CD8-positive, alpha-beta memory T cell (primary cell): ENCODE measurements at places on chromosomes 7 and 10. TPM values are rescaled to one million over a fixed set of nuclear protein-coding genes. Genes with fewer than 3 reads are reported as not detected.

The NUTM2A gene
- polyA plus RNA-seq: not detected

The PNLIPRP3 gene
- polyA plus RNA-seq: not detected

DNA sequence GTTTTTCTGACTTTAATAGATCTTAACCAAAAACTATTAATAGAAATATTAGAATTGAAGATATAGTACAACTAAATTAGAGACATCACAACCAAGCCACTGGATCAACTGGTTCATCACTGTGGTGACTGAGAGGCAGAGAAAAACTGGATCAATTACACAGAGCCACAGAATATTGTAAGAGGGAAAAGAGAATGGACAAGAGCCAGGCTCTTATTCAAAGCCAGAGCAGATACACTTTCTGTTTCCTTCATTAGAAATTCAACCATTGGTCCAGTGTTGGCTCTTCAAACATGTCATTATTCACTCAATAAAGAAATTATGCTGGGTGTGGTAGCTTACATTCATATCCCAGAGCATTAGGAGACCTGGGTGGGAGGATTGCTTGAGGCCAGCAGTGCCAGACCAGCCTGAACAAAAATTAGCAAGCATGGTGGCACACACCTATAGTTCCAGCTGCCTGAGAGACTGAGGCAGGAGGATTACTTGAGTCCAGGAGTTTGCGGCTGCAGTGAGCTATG, 295.1 kb downstream of the NEBL start:
- no peak overlapping the region for H3K4me3 ChIP-seq
- H3K27ac ChIP-seq: no peak overlapping the region
- no peaks in the 10 kb centered on the region for H3K27me3 ChIP-seq
- H3K36me3 ChIP-seq: no peaks in the 10 kb centered on the region
- H3K4me1 ChIP-seq: no peaks in the 10 kb centered on the region

DNA sequence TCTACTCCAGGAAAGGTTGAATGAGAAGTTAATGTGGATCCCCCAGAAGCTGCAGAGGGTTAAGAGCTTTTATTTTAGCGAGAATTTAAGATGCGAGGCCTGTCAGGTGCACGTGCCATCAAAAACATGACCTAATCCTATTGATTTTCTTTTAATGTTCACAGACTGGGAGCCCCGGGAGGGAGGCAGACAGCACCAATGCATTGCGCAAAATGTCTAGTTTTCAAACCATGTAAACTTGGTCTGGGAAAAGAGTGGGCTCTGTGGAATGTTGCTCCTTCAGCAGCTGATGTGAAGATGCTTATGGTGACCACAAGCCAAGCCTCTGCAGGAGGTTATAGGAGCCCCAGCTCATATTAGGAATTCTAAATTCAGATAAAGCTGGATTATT, 172.0 kb upstream of the ITGB1 start:
- no peak overlapping the region for H3K27ac ChIP-seq
- no peak for DNase-seq
- no peak overlapping the region for H3K4me3 ChIP-seq
- H3K27me3 ChIP-seq: no peaks in the 10 kb centered on the region
- peaks cover 77% of the 10 kb centered on the region for H3K4me1 ChIP-seq
- no peaks in the 10 kb centered on the region for H3K36me3 ChIP-seq

DNA sequence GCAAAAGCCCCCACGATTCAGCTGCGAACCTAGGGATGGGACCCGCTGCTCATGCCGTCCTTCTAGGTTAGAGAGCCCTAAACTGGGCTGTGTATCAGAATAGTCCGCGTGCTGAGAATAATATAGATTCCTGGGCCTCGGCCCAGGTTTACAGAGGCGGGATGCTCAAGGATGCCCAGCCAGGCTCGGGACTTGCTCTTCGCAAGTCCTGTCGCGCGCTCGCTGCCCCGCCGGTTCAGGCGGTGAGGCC, 266 bp upstream of the STMP1 start:
- H3K27ac ChIP-seq: peak overlapping the region; percentile 72
- H3K4me1 ChIP-seq: peaks cover 28% of the 10 kb centered on the region
- no peaks in the 10 kb centered on the region for H3K36me3 ChIP-seq
- DNase-seq: no peak
- H3K4me3 ChIP-seq: peak overlapping the region; percentile 62

- DNase-seq: no peak
- peak overlapping the region; percentile 38 for H3K27ac ChIP-seq
- H3K36me3 ChIP-seq: no peaks in the 10 kb centered on the region
- no peaks in the 10 kb centered on the region for H3K27me3 ChIP-seq
- peaks cover 68% of the 10 kb centered on the region for H3K4me1 ChIP-seq
These were observed 64.7 kb upstream of the AOAH start for GRCh38 chr7:36788825-36789470.
